ENCODE measurements at places on chromosomes 12 and 14.

GRCh38 chr12:6830286-6830890 lies 2.2 kb downstream of the P3H3 start:
- no peak for DNase-seq

GRCh38 chr12:125685915-125686314 lies 620.7 kb downstream of the AACS start:
- no peak for DNase-seq

GRCh38 chr14:47365233-47365632 lies 310.2 kb downstream of the MDGA2 start:
- DNase-seq, result peak; percentile 88

DNA sequence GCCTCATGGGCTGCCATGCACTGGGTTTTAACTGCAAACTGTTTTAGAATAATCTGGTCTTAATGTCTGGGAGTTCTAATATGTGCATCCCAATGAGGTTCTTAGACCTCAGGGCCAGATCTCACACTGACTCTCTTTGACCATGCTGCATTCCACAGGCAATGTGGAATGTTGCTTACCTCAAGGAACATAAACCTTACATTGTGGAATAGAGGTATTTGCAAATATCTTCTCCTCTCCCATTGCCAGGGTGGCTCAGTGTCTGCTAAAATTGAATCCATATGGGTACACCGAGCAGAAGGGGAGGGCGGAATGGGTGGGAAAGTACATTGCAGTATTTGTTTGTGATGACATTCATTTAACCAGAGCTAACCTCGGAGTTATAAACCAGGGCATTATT lies 78.6 kb downstream of the CHST11 start:
- no peak for DNase-seq

GRCh38 chr12:94643606-94644005 lies 6.8 kb downstream of the TMCC3 start:
- no peak for DNase-seq

Data from foreskin melanocyte (primary cell).